CD4-positive, alpha-beta T cell treated with Interleukin-17A for 4 hours (primary cell): ENCODE measurements at places on chromosomes 13 and 19.

DNA sequence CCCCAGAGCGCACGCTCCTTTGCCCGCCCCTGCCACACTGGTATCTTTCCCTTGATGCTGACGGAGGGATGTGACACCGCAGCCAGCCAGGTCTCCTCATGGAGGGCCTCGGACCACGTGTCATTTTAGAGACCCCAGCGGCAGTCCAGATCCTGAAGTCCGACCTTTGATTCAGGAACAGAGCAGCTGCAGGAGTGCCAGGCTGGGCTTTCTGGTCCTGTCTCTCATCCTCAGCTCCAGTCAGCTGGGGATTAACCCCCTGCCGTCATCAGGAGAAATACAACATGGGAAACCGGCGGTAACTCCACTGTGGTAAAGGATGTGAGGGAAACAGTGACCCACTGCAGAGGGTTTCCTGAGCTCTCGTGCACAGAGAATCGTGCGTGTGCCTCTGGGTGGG is 140.6 kb downstream of the SIPA1L3 start:
- peak; percentile 34 for DNase-seq

DNA sequence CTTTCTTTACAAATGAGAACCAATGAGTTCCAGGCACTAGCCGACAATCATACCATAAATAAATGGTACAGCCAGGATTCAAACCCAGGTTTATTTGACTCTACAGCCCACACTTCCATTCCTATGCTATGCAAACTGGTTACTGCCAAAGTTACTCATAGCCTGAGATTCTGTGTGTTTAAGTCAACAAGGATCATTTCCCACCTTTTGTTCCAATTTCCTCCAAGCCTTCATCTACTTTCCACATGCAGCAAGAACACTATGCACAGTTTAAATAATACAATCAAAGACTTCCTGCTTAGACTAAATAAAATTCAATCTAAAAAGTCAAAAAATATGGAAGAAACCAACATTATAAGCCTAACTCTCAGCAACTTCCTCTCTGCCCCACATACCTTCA is 59.2 kb upstream of the KLF12 start:
- no peak for DNase-seq

GRCh38 chr19:45999653-46000121 is 4.4 kb downstream of the CCDC61 start:
- DNase-seq, result peak; percentile 24

GRCh38 chr13:66483712-66484111 is 746.4 kb downstream of the PCDH9 start:
- no peak for DNase-seq

DNA sequence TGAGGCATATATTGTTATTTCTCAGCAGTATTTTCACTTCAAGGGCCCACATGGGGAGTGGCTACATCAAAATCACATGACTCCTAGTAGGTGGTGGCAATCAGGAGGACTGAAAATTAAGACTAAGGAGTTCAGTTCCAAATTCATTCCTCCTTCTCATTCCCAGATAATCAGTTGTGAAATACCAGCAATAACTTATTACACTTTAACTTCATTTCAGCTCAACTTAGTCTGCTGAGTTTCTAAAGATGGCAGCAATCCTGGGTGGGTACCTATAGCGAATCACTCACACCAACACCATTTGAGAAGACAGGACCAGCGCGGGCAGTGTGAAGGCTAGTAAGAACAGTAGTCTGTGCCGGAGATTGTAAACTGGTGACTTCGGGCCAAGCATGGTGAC is 63.9 kb upstream of the SLC10A2 start:
- no peak for DNase-seq

DNA sequence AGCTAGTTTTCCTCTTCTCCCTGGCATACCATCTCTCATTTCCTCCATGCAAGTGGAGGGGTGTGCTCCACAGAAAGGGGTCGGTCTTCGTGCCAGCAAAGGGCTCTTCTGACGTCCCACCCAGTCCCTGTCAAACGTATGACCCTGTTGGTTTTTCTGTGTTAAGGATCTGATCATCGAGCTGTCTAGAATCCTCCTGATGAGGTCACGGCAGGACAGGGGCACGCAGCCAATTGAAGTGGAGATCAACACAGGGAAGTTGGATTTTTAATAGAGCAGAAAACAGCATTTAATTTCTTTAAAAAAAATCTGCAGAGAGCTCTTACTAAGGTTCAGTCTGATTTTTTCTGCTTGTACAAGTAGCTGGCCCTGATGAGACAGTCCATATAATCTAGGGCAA is 339.4 kb downstream of the TEX29 start:
- DNase-seq, result no peak

DNA sequence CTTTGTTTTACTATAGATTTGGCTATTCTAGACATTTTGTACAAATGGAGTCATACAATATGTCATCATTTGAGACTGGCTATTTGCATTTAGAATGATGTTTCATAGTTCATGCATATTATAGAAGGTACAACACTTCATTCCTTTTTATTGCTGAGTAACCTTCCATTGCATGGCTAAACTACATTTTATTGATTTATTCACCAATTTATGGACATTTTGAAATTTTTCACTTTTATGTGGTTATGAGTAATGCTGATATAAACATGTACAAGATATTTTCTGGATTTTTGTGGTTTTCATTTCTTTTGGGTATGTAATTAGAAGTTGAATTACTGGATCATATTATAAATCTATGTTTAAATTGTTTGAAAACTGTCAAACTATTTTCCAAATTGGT is 710.3 kb upstream of the SLITRK5 start:
- no peak for DNase-seq

DNA sequence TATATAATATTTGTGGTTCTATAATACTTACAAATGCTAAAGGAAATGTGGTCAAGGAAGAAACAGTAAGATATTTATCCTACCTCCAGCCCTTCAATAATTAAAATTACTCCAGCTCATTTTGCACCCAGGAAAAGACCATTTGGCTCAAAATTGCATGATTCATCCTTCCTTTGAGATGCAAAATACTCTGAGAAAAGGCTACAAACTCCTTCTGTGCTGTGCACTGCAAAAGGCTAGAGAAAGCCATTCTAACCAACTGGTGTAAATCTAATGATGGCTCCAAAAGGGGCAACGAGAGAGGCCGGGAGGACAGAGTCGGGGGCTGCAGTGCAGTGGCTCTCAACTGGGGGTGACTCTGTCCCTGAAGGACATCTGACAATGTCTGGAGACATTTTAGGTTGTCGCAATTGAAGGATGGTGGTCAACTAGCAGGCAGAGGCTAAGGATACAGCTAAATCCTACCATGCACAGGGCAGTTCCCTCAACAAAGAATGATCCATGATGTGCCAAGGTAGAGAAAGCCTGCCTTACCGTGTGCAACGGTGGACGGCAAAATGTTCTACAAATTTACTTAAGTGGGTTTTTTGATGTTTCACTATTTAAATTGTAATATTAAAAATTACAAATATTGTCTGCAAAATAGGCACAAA is 32.6 kb downstream of the SLC7A1 start:
- DNase-seq, result no peak

DNA sequence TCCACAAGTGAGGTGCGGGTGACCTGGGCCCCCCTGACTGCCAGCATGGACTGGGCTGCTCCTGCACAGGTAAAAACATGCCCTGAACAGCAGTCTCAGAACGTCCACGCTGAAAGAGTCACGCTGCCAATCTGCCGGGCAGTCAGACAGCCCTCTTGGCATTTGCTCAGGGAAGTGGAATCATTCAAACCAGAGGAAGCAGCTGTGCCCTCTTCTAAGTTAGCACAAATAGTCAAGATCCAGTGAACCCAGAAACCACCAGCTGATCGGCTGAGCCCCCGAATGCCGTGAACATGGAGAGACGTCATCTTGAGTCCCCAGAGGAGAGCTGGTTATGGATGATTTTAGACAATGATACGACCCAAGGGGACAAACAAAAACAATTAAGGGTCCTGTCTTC is 34.4 kb downstream of the KLF2 start:
- no peak for DNase-seq

GRCh38 chr19:2239771-2240770 is 3.4 kb downstream of the SF3A2 start:
- peak; percentile 61 for DNase-seq

GRCh38 chr13:111978546-111978945 is 88.4 kb upstream of the SOX1 start:
- DNase-seq, result no peak

DNA sequence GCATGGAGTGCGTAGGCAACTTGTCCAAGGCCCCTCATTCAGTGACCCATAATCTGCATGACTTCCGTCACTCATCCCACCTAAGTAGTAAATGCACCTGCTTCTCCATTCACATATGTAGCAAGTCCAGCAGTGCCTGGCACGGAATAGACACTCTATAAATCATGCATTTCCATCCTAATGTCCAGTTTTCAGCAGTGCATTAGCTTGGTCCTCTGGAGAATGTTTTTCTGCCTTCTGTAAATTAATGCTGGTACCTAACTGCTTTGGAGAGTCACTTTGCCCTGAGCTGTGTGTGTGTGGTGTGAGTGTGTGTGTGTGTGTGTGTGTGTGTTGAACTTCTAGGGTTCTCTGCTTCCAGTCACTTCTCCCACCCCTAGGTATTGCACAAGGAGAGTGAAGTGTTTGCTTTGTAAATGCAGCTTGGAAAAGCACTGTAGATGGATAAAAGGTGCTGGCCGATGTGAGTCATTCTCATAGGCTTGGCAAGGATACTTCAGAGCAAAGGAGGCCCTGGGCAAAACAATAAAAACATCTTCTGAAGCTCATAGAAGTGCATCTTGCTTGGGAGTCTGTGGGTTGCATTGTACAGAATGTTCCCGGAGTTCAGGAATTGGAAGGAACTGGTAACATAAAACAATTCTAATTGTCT is 181.8 kb downstream of the KATNAL1 start:
- no peak for DNase-seq

GRCh38 chr13:75180805-75181455 is 301.0 kb downstream of the TBC1D4 start:
- DNase-seq, result no peak

DNA sequence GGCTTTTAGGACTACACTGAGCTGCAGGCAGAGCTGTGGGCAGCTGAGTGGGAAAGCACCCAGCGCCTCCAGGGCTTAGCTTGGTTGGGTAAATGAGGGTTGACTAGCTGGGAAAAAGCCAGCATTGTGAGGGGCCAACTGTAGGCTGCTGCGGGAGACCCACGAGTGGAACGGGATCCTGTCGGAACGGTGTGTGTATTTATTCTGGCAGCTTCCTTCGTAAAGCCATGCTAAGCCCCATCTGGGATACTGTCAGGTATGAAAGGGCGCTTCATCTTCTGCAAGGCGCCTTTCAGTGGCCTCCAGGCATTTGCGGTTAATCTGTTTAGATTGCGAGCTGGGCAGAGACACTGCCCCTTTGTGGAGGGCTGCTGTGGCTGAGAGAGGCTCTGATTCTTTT is 39.5 kb upstream of the CNMD start:
- DNase-seq, result no peak

DNA sequence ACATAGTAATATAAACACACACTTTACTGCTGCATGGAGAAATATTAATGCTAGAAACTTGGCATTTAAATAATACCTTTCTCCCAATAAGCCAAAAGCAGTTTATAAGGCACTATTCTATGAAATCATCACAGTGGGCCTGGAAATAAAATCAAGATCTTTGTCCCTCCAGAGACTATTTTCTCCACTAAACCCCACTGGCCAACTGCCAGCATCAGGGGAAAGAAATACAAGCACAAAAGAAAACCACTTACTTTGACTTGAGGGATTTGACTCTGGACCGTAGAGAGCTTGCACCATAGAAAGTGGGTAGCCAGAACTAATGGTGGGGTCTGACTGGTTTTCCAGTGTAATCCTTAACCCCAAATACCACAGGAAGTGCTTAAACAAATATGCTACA is 71.9 kb downstream of the DCLK1 start:
- no peak for DNase-seq

DNA sequence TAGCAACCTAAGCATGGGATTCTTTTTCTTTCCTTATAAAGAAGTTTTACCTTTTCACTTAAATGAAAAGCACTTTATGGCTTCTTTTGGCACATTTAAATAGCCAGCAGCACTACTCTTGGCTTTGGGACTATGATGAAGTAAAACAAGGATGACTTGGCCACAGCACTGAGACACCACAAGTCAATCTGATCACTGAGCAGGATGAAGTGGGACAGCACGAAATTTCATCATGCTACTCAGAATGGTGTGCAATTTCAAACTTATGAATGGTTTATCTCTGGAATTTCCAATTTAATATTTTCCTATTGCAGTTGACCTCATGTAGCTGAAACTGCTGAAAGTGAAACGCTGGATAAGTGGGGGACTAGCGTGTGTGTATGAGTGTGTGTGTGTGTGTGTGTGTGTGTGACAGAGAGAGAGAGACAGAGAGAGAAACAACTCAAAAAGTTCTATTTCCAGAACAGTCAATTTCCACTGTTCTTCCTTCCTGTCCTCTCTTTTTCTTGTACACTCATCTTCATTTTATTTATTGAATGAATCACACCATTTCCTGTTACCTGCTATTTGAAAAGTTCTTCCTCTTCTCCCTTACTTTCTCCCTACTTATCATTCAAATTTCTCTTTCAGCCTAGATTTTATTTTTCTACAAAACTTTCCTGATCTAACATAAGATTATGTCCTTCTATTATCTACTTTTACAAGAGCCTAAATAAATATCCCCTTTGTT is 414.2 kb upstream of the MIR17HG start:
- no peak for DNase-seq

DNA sequence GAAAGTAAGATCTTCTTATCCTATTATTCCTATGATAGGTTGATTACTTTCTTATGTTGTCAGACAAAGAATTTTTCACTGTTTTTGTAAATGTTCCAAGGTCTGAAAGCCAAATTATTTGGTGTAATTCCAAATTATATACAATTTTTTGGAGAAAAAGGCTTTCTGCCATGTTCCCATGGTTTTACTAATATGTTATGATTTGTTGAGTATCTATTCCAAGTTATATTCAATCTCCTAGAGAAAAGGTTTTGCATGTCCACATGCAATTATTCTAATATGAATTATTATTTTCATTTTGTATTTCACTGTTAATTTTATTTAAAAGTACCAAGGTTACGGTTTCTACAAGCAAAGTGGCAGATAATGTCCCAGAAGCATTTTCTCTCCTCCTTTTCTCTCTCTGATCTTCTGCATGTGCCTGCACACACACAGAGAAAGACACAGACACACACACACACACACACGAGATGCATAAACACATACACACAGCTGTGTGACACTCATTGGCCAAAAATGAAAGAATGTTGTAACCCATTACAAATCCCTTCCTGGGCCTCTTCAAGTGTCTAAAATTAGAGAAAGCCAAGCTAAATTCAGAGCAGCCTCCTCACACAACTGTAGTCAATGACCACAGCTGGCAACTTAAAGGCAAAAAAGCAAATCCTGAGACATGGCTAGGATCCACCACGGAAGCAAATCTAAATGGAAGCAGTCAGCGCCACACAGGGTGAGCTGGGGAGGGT is 621.0 kb downstream of the EFNB2 start:
- DNase-seq, result no peak

GRCh38 chr13:53436396-53436795 is 407.8 kb downstream of the OLFM4 start:
- DNase-seq, result no peak

GRCh38 chr13:111610081-111610480 is 289.6 kb downstream of the TEX29 start:
- no peak for DNase-seq

- no peak for DNase-seq
Observed at GRCh38 chr19:16180611-16181010, 4.6 kb upstream of the FAM32A start.
